ENCODE measurements at places on chromosomes 13 and 19.

- no peak for DNase-seq
Observed at GRCh38 chr13:26590951-26591350, 33.5 kb downstream of the WASF3 start.

- DNase-seq: no peak
Observed at GRCh38 chr13:29994911-29995595, 144.6 kb upstream of the UBL3 start.

- DNase-seq: no peak
Observed at GRCh38 chr13:73970421-73971055, 163.7 kb downstream of the KLF12 start.

GRCh38 chr13:26216042-26216441 is 6.1 kb downstream of the RNF6 start:
- DNase-seq: no peak

DNA sequence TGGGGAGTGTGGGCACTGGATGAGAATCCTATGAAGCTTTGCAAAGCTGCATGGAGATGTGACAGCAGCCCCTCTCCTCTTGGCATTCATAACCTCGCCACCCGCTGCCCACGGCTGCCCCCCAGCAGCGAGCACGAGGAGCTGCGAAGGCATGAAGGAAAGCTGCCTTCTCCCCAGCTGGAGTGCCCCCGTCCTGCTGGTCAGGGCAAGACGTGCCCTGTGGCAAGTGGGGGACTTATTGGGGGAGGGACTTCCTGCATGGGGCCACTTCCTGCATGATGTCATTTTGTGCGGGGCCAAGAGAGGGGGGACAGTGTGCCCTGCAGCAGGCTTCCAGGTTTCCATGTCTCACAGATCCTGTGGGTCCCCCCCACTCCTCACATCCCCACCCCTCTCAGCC is 85.9 kb downstream of the TSHZ3 start:
- DNase-seq: no peak

- no peak for DNase-seq
Observed at GRCh38 chr19:40608957-40609356, 7.8 kb downstream of the LTBP4 start.
